Activated T-cell treated with anti-CD3 and anti-CD28 coated beads, Interleukin-2, amount 50 U/mL, for 72 hours (primary cell): ENCODE measurements at places on chromosomes 7 and 10. TPM values are rescaled to one million over a fixed set of nuclear protein-coding genes. Genes with fewer than 3 reads are reported as not detected.

The COL26A1 gene
- total RNA-seq = 0.22 TPM

The PAPOLB gene
- total RNA-seq = 0.05 TPM

The SLC26A4 gene
- 7.9 TPM for total RNA-seq

The BEND7 gene
- total RNA-seq = not detected

The COBL gene
- not detected for total RNA-seq

The ITGA8 gene
- not detected for total RNA-seq

The GIMAP8 gene
- 10.2 TPM for total RNA-seq

The CRHR2 gene
- total RNA-seq = not detected

The ZNF736 gene
- total RNA-seq = 31.0 TPM
